ENCODE measurements at places on chromosomes 16 and 17.

- DNase-seq = no peak
Measured at GRCh38 chr16:11190588-11191560, 65.1 kb downstream of the SOCS1 start.

GRCh38 chr17:79944251-79944812 lies 91.3 kb downstream of the TBC1D16 start:
- no peak for DNase-seq

DNA sequence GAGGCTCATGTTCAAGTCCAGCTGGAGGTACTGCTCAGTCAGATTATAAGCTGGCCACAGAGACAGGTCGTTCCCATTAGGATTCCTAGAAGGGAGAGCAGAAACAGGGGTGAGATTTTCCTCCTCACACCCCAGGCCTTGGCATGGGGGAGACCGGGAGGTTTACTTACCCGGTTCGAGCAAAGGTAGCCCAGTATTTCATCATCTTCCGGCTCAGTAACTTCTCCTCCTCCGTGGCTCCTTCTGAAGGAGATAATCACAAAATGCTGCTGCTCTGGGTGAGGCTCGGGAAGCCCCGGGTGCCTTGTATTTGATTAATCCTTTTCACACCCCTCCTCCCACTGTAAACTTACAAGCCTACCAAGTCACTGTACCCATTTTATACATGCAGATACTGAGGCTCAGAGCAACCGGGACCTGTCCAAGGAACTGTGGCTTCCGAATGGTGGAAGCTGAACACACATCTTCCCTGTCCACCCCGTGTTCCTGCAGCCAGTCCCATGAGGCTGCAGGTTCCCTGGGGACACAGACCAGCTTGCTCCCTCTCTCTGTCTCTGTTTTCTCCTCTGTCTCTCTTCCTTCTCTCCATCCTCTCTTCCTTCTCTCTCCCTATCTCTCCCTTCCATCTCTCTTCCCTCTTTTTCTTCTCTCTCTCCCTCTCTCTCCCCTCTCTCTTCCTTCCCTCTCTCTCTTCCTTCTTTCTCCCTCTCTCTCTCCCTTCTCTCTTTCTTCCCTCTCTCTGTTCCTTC lies 13.9 kb upstream of the CES1 start:
- DNase-seq = no peak

DNA sequence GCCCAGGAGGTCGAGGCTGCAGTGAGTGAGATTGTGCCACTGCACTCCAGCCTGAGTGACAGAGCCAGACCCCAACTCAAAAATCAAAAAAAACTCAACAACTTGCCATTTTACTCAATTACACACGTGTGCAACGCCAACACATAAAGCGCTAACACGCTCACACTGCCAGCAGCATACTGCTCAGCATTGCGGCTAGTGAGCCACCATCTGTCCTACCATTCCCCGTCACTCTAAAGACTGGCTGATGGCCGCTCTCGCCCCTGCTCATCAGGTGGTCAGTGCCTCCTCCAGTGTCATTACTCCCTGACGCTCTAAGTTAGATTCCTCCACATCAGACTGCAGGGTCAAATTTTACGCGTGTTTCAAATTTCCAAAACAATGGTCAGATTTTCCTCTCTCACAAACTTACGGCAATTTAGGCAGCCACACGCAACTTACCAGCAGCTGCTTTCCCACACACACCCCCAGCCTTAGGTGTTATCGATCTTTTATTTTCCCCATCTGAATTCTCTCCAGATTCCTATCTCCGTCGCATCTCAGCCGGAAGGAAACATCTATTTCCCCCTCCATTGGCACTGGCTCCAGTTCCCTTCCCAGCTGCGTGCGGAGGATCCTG lies 240.8 kb downstream of the C16orf95 start:
- DNase-seq = no peak

DNA sequence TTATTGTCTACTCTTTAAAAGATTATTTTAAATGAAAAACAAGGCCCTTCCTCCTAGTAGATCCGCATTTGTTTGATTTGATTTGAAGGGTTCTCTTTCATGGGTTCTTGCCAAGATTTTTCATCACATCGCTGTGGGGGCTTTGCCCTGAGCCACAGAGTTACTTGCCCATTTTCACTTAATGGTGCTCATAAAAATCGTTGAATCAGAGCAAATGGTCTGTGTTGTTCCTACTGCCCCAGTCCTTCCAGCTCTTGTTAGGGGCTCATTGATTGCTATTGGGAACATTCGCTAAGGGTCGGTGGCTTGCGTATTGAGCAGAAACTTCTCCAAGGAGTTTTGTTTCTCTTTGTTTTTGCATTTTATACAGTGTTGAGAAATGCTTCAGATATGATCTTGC lies 1023.4 kb upstream of the CDH8 start:
- no peak for DNase-seq

DNA sequence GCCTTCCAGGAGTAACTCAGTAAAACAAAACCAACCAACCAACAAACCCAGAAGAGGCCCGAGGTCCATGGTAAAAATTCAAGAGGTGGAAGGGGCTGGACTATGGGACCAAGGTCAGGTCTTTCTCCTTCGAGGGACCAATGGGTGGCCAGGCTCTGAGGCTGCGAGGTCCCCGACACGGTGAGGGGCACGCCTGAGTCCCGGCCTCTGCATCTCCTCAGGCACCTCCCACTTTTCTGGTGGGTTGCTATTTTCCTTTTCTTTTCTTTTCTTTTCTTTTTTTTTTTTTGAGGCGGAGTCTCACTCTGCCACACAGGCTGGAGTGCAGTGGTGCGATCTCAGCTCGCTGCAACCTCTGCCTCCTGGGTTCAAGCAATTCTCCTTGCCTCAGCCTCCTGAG lies 18.0 kb downstream of the CD7 start:
- DNase-seq = no peak

GRCh38 chr16:71369494-71369893 lies 11.0 kb downstream of the CALB2 start:
- no peak for DNase-seq

GRCh38 chr17:7004398-7005253 lies 7.8 kb upstream of the RNASEK start:
- no peak for DNase-seq

- no peak for DNase-seq
Measured at GRCh38 chr16:81384006-81384405, 60.6 kb upstream of the CMIP start.

GRCh38 chr16:89678258-89678657 lies 8.2 kb upstream of the CDK10 start:
- no peak for DNase-seq

DNA sequence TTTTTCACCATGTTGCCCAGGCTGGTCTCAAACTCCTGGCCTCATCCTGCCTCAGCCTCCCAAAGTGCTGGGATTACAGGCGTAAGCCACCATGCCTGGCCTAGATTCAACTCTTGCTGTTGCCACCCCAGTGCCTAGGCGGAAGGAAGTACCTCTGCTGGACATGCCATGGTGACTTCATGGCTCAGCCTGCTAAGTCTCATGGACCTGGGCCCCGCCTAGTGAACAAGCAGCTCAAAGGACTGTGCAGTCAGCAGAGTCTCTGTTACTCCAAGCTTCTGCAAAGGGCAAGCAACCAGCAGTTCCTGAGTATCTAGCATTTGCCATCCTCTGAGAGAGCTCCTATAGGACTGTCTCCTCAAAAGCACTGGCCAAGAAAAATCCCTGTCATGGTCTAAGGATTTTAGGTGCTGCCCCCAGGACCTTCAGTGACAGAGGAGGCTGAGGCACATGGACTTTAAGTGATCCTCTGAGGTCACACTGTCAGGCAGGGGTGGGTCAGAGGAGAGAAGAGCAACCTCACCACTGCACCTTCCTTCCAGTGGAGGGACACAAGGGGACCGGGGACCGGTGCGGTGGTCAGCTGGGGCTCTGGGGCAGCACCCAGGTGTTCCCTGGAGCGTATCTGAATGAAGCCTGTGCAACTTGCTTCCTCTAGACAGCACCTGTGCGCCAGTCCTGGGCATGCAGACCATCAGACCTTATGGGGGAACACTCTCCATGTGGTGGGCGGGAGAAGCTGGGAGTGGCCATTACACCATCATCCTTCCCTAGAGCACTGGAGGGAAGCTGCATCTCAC lies 71.3 kb downstream of the IL21R start:
- no peak for DNase-seq

DNA sequence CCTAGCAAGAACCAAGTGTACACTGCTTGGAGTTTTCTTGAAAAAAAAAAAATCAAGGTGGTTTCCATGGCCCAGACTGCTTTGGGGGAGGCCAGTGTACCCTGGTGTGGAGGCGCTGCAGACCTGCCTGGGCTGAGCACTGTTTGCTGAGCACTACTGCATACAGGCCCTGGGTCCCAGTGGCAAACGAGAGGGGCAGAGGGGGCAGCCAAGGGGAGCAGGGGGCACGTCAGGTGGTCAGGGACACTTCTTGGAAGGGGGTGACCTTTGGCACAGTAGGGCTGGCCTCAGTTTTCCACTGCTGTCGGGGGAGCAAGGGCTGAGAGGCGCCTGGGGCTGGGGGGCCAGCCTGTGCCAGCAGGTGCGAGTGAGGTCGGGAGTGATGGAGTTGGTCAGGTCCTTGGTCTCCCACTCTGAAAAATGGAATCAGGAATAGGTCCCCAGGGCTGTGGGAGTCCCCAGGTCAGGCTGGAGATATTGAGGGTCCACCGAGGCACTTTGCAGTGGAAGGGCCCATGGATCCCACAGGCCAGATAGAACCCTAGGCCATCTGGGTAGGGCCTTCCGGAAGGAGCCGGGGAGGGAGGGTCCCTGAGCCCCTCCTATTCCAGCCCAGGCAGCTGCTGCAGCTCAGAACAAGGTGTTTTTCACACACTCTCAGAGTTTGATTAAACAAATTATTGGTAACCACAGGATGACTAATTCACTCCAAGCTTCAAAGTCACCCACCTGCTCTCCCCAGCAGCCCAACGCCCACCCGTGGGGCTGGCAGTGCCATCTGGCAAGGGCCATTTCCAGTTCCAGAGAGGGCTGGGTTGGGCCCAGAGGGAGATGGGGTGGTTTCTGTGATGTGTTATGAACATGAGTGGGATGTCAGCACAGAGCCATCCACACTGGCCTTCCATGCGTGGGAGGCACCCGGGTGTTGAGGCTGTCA lies 3.5 kb downstream of the ZFPM1 start:
- DNase-seq = no peak

DNA sequence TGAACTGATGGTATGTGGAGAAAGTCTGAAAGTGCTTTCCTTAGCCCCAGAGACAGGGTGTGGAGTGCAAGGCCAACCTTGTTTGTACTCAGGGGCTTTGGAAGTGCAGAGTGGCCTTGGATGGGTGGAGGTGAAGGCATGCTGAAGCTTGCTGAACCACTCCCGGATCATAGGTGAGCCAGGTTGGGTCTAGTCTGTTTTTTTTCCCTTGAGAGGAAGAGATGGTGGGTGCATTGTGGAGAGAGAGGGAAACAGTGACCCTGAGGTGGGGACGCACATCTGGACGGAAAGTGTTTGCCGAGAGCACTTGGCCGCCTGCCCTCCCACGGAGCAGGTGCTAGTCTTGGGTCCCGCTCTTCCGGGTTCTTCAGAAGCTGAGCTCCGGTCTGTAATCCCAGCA lies 12.5 kb downstream of the ABAT start:
- DNase-seq = no peak

DNA sequence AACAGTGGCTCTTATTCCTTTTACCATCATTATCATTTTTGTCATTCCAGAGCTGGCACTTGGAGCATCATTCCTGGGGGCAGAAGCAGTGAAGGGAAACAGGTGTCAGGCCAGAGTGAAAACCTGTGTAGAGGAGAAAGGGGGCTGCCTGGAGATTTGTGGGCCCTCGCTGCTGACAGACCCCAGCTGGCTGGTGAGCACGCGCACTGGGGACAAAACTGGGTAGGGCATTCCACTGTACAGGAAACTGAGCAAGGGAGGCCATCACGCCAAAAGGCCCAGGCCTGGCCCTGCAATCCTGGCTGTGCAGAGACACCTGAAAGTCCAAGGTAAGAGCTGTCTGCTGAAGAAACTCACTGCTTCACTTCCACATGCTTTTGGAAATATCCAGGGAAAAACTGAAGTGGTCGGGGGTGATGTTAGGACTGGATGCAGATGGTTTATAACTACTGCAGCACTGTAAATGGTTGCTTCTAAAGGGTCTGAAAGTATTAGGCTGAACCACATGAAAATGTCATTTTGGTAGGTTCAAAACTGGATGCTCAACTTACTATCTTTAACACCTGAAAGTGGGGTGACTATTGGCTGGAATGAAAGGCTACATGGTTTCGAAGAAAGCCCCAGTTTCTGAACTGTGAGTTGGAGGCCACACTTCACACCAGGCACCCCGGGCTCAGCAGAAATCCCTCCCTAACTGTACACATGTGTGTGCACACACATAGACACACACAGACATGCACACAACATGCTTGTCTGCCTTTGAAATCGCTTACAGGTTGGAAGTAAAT lies 225.0 kb downstream of the C16orf78 start:
- no peak for DNase-seq

DNA sequence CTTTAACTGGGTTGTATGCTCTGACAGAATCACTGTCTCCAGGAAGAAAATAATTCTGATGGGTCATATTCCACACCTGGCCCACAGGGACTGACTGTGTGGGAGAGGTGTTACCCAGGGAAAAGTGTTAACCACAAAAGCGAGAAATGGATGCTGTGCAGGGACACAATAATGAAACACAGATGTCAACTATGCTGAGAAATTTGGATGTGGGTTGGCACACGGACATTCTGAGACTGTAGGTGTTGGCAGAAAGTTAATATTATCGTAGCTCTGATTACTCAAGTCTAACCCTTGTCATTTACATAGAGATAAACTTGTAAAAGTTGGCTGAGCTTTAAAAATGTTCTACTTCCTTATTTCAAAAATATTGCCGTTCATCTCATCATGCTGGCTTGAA lies 19.6 kb downstream of the TMC5 start:
- DNase-seq = no peak

- no peak for DNase-seq
Measured at GRCh38 chr17:81470944-81471817, 41.4 kb downstream of the ACTG1 start.

DNA sequence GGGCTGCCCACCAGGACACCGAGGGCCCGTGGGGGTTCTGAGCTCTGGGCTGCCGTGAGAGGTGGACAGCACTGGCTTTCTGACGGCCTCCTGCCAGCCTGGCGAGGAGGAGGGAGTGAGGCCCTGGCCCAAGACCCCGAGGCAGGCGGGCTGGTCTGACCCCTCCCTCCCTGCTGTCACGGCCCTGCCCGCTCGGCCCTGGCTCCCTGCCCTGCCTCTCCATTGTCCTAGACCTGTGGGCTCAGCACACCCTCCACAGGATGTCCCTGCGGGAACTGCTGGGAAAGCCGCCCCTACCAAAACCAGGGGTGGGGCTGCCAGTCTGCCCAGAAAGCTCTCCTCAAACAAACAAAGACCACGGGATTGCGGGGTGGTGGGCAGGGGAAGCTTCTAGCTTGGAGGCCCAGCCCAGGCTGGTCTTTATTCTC lies 20.7 kb downstream of the SPNS2 start:
- no peak for DNase-seq

GRCh38 chr17:48057626-48058025 lies 9.5 kb downstream of the NFE2L1 start:
- no peak for DNase-seq

All from nucleus accumbens (tissue), 56 donors.